ENCODE measurements at places on chromosomes 3 and 15.

DNA sequence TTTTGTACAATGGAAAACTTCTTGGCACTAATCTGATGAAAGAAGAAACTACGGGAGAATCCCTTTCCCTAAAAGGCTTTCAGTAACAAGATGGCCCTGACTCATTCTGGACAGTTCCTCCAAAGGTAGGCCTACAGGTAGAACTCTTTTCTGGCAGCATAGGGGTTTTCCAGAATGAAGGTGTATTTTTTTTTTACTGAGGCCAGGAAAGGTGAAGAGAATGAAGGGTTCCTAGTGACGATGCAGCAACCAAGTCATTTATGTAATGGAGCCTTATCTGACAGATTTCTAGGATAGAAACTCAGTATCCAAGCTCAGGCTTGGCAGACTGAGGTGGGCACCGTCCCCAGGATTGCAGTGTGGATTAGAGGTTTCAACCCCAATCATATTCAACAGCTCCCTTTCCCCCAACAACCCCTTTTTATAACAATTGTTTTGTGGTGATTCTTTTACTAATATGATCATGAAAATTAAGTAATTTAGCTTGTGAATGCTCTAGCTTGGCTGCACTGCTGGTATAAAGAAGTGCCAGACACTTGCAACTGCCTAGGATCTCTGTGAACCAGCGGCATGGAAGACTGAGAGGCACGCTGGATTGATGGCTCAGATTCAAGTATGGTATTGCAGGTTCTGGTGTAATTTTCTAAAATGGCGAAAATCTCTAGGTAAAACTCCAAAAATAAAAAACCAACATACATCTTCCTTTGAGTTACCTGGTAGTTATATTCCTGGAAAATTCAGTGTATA is 8.7 kb upstream of the TRIM69 start:
- no peak for DNase-seq

DNA sequence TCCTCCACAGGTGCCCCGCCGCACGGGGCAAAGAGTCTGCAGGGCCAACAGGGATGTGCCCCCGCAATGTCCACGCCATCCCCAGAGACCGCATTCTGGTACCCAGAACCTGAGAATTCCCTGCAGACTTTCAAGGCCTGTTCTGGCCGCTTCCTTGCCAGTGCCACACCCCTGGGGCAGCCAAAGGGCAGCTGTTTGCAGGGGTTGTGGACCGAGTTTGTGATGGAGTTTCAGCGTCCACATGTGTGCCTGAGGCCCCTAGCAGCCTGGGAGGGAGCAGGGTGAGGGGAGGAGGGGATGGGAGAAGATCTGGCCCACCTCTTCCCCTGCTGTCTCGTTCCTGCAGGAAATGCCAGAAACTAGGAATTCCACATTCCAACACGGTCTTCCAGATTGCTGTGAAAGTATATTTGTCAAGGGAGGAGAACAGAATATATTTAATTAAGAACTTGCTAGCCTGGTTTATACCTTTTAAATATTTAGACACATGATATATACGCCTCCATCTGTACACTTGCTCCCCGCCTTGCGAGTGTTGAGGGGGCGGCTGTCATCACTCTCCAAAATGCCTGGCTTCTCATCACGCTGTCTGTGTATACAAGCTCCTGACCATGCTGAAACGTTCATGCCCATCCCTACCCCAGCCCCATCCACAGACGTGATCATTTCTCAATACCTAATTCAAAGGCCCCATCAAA is 31.1 kb upstream of the RASA2 start:
- DNase-seq = no peak

- no peak for DNase-seq
Observed at GRCh38 chr15:25572191-25572590, 133.4 kb upstream of the UBE3A start.

- DNase-seq = no peak
Observed at GRCh38 chr15:63869371-63870042, 35.8 kb upstream of the HERC1 start.

DNA sequence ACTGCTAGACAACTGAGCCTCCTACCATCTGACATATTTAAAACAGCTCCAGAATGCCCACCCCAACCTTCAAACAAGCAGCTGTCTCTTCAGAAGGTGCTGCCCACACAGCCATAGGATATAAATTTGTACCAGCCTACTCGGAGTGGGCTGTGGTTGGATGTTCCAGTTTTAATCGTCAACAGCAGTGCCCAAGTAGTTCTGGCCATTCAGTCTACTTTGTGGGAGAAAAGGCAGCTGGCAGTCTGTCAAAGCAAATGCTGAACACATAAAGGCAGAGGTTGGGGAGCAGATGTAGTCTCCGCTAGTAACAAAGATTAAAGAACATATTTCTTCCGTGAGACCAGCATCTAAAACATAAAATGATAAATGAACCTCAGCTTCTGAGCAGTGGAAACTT is 15.9 kb upstream of the ERC2 start:
- DNase-seq = no peak

DNA sequence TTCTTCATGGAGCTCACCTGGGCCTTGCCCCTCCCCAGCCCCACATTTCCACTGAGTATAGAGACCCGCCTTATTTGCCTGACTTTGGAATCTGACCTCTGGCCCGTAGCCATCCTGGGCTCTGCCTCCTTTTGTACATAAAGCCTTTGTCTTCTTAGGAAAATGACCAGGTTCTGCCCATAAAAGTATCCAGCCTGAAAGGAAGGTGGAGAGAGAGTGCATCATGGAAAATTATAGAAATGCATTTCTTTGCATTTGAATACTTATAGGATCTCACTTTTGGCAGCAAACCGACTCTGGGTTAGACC is 3.6 kb upstream of the SH2D7 start:
- DNase-seq = no peak

DNA sequence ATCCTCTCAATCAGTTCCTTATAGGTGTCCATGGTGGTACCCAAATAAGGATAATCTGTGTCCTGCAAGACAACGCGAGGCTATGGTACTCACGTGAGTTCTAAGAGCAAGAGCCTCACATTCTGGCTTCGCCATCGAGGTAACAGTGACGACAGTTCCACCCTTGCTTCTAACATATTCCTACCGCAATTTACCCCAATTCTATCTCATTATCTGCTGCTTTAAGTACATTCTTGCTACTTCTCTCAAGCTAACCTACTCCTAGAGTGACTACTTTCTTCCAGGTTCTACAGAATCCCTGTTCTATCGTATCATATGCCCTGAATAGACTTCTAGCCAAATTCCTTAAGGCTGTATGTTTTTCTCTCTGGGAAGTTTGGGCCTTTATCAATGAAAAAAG is 26.6 kb downstream of the TFRC start:
- DNase-seq = no peak

GRCh38 chr3:31439890-31440750 is 92.6 kb upstream of the STT3B start:
- no peak for DNase-seq

GRCh38 chr3:53936347-53936746 is 44.7 kb upstream of the SELENOK start:
- no peak for DNase-seq

DNA sequence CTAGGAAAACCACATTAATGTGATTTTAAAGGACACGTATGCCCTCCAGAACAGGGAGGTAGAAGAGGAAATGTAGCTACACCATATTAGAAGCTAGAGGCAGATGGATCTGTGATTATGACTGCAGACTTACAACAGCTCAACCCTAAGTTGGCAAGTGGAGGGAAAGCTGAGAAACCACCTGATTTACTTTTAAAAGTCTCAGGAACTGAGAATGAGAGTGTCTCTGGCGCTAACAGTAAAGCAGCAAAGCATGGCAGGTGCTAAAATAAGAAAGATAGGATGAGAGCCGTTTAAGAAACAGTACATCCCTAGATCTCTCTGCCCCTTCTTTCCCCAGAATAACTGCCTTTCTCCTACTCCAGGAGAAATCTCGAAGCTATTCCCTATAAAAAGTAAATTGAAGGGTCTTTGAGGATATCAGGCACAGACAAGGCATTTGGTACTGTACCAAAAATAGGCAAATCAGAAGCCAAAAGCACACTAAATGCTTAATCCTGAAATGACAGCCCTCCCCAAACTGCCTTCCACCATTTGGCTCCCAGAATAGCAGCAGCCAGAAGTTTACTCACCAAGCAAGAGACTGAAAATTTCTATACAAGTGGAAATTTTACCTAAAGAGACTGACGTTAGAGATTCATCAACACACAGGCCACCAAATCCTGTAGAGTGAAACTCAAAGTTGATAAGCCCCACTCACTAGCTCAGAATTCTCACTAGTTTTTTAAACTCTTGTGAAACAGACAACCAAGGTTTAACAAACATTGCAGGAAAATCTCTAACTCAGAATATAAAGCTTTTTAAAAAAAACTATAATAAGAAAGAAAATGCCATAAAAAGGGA is 34.3 kb upstream of the PARP14 start:
- DNase-seq = no peak

DNA sequence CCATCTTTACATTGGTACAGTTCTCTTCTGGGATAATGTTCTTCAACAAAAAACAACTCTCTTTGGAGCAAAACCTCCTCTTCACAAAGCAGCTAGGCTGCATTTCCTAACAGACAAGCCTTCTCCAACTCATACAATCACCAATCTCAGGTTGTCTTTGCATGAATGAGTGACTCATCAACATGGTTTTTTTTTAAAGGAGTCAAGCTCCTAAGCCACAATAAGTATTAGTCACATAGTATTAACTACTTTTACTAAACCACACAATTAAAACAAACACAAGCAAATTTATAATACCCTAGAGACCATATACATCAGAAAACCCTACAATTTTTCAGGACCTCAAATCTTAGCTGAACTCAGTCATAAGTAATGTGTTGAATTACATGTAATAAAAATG is 137.4 kb downstream of the TBC1D5 start:
- DNase-seq = no peak

DNA sequence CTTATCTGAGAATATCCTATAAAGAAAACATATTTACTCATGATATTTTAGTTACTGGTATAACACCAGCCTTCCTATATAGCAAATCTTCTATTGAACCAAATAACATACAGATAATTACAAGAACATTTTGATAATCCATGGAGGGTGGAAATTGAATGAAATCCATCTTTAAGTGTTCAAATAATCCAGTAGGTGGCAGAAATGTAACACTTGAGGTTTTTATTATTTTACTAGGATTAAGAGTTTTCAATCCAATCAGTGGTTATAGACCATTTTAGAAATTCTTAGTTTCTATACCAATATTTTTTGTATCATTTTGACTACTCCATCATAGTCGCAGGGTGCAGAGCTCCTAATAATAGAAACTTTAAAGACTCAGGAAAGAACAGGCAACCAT is 101.9 kb upstream of the KCNH8 start:
- DNase-seq = no peak

- DNase-seq = no peak
Observed at GRCh38 chr3:47578691-47579632, at the start of gene CSPG5. Gene CSPG5 (minus strand): TSS chr3:47578865. CDS start chr3:47578693, 172 bp downstream.

- no peak for DNase-seq
Observed at GRCh38 chr3:67599821-67600220, 54.6 kb downstream of the SUCLG2 start.

GRCh38 chr3:63493101-63493500 is 159.4 kb upstream of the SNTN start:
- DNase-seq = no peak

DNA sequence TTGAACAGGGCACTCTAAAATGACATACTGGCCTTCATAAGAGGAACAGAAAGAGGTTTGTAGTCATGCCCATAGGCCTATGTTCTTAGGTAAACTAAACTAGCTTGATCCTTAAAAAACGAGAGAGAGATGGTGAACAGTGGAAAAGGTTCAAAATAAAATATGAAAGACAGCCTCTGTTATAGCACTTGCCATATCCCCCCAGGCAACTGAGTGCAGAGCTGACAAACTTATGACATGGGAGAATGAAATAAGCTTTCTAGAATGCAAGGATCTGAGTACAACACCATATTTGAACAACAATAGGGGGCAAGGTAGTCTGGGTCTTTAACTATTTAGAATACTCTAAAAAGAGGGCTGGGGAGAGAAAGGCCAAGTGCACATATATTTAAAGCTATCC is 700.6 kb upstream of the CFAP20DC start:
- no peak for DNase-seq

DNA sequence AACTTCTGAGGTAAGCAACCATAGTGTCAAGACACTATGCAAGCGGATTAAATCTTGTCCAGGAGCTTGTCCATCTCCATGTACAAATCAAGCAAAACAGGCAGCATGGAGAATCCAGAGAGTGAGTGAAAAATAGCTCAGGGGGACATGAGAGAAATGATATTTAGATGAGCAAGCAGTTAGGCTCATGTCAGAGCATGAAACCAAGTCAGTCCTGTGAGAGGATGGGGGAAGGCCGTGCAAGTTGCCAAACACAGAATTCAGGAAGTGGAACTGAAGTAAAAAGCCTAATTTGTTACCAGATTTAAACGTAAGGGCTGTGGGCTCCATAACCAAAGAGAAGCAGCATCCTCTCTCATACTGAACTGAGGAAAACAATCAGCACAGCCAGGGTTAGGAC is 995.9 kb downstream of the MCTP2 start:
- no peak for DNase-seq

- no peak for DNase-seq
Observed at GRCh38 chr3:158794936-158795518, 6.8 kb upstream of the MFSD1 start.

GRCh38 chr3:138184994-138185393 is 2.1 kb upstream of the ARMC8 start:
- no peak for DNase-seq

GRCh38 chr3:114132500-114132899 is 46.4 kb downstream of the DRD3 start:
- no peak for DNase-seq

- no peak for DNase-seq
Observed at GRCh38 chr15:76191539-76192244, 119.6 kb downstream of the ETFA start.

- DNase-seq = no peak
Observed at GRCh38 chr3:69669070-69669469, 70.2 kb upstream of the MITF start.

GRCh38 chr3:116001151-116001621 is 377.9 kb downstream of the GAP43 start:
- DNase-seq = no peak

DNA sequence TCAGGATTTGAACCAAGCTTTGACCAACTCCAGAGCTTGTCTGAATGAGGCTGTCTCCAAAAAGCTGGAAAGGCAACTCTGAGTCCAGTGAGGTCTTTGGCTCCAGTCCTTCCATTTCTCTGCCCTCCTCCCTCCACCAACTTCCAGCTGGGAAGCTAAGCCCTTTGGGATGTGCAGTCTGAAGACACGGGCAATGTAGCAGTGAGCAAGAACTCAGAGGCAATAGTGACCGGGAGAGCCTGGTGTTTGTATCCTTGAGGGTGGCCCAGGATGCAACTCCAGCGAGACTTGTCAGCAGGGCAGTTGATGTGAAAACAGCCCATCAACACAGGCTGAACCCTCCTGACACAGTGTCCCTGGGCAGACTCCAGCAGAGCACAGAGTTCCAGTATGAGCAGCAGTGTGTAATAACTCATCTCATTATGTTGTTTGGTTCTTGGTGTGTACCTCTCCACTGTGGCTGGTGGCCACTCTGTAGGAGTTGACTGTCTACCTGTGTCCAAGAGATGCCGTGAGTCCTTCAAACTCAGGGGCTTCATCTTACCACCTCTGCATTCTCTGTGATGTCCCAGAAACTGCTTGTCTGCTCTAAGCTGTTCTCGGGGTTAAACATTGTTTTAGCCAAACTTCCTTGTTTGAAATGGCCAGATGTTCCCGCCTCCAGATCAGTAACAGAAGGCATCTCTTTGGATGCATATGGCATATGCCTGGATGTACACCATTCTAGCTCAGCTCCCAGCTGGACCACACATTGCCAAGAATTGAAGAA is 6.6 kb downstream of the CDCP1 start:
- DNase-seq = no peak

Data from omental fat pad (tissue), 4 donors.